ENCODE measurements at places on chromosomes 4 and X.

GRCh38 chr4:82560853-82561785 lies 669 bp downstream of the TMEM150C start:
- no peak for DNase-seq

DNA sequence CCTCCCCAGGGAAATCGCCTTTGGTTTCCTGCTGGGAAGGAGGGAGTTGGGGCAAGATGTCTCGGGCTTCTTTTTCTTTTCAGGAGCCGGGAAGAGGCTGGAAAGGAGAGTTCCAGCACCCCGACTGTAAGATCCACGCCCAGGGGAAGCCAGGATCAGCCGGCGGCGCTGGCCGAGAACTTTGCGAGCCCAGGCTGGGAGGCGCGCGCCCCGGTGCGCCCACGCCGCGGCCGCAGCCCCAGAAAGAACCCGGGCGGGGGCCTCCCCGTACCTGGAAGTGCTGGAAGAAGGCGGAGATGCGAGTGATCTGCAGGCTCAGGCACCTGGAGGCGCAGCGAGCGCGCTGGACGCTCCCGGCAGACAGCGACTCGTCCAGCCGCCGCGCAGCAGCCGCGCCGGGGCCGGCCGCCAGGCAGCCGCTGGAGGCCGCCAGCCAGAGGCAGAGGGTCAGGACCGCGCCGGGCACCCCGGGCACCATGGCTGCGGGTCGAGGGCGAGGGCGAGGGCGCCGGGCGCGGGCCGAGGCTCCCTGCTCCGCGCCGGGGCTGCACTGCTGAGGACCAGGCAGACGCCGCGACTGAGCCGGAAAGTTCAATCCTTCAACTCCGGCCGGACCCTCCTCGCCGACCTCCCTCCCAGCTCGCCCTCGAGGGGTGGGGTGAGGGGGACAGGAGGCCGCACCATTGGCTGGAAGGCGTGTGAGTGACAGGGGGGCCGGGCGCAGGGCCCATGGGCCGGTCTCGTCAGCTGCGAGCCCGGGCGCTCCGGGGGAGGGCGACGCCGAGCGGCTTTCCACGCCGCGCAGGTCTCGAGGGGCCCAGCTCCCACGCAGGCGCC lies at the start of gene ANOS1:
Gene ANOS1, minus strand, starts transcription at position 579 of the 837 bp plus-strand sequence. Its CDS starts 101 bp downstream, at position 478.
- DNase-seq: no peak

DNA sequence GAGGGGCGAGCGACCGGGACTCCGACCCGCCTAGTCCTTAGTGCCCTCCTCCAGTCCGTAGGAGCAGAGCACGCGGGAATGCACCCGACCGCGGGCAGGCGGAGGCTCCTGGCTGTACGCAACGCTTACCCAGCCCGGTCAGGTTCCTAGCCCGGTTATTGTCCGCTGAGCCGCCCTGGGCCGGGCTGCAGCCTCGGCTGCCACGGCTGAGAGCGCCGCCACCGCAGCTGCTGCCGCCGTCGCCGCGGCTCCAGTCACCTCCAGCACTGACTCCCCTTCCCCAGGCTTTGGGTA lies at the start of gene AMER1:
Gene AMER1, minus strand, starts transcription at position 268 of the 294 bp plus-strand sequence. CDS start 12,422 bp downstream, outside the sequence.
- DNase-seq: no peak

- no peak for DNase-seq
Measured at GRCh38 chrX:15468036-15468435, 25.1 kb downstream of the PIR start.

DNA sequence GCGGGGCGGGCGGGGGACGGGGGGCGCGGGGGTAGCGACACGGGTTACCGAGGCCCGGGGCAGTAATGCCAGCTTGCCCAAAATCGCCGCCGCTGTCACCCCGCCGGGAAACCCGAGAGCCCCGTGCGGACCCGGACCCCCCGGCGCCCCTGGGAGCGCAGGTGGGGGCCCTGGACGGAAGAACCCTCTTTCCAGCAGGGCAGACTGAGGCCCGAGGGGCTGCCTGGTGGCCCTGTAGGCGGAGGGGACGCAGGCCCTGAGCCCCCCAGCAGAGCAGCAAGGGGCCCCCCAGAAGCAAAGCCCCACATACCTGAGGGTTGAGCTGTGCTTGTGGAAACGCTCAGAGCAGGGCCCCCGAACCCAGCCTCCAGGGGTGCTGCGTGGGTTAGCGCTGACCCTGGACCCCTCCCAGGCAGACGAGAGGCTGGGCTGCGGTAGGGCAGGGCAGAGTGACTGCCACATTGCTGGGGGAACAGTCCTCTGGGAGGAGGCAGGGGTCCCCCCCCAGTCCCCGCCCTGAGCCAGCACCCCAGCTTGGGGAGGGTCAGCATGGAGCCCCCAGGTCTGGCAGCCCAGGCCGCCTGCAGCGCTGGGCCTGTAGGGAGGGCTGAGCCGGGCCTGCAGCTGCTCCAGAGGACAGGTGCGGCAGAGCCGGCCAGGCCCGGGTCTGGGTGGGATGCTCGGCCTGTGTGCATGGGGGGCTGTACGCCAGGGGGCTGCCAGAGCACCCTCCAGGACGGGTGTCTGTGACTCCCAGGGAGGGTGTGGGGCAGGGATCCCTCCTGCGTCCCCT lies 646 bp downstream of the DOK7 start:
- DNase-seq: no peak

DNA sequence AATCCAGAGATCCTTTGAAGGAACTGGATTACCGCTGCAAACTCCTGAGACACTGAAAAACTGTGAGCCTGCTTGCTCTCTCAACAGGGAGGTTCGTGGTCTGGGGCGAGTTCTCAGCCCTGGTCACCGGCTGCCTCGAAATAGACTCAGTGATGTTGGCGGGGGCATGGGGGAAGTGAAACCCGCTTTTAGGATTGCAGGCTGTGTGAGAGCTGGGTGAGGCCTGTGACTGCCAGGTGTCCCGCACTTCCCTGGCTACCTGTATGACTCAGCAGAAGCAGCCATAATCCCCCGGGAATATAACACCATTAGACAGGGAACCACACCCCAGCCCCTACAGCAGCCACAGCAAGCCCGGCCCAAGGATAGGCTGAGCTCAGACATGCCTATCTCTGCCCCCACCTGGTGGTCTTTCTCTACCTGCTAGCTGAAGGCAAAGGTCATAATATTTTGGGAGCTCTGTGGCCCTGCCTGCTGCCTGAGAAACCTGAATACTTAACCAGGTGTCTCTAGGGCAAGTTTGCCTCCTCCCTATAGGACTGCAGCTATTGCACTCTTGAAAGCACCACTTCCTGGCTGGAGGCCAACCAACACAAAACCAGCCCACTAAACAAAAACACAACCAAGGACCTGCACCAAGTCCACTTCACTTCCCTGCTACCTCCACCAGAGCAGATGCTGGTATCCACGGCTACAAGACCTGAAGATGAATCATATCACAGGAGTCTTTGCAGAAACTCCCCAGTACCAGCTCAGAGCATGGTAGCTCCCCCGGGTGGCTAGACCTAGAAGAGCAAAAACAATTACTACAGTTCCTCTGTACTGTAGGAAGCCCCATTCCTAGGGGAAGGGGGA lies 202.0 kb downstream of the RRAGB start:
- no peak for DNase-seq

DNA sequence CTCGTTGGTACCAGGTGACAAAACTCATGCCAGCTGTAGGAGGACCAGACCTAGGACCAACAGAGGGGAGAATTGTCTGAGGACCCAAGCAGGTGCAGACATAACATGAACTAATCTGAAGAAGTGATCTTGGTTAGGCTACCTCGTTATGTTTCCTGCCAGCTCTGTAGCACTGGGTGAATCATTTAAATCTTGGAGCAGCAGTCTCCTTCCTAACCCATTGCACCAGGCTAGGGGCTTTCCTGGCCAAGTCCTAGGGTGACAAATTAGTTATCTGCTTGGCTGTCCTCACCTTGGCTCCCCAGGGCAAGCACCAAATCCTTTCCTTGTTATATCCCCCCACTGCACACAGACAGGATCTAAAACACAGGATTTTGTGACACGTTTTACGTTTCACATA lies 87.8 kb downstream of the WWC2 start:
- no peak for DNase-seq

All from activated gamma-delta T cell treated with anti-CD3 and anti-CD28 coated beads, Interleukin-2, amount 50 U/mL, for 16 hours (primary cell).